Activated CD4-positive, CD25-positive, alpha-beta regulatory T cell treated with anti-CD3 and anti-CD28 coated beads, Interleukin-2, amount 50 U/mL, for 16 hours (primary cell): ENCODE measurements at places on chromosomes 2 and 18.

- DNase-seq = no peak
These were observed 100.0 kb upstream of the CDCA7 start for GRCh38 chr2:173254659-173255058.

- DNase-seq = no peak
These were observed 100.3 kb upstream of the MSTN start for GRCh38 chr2:190162851-190163250.

GRCh38 chr2:3672861-3673678 is 15.1 kb downstream of the ALLC start:
- DNase-seq = no peak

DNA sequence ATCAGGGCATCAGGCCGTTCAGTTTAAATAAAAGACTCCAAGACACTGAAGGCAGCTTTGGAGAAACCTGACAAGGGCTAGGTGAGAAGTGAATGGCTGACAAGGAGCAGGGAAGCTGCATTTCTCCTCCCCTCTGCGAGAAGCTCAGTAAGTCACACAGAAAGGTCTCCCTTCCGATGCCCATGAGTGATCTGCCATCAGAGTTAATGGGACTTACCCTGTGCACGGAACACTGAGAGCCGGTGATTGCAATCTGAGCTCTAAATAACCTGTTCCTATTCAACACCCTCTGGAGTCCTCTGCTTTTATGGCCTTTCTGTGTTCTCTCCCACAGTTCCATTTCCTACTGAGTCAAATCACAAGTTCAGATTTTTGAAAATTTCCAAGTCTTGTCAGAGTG is 322.2 kb upstream of the MYT1L start:
- DNase-seq = no peak

DNA sequence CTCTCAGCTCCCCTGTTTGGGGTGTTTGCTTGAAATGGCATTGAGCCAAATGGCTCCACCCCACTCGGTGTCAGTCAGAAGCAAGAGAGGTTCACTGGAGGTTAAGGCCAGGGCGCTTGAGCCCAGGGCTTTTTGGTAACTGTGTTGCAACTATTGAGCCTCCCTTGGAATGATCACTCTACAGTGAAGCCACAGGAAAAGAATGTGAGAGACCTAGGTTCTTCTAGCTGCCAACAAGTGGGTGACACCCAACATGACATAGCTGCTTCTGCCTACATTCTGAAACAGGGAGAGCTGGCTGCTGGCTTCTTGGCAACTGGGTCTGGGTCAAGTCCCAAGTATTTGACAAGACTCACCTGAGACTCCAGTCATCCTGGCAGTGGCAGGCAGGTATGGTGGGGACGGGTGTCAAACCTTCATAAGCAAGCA is 7.1 kb upstream of the GRHL1 start:
- DNase-seq = no peak

DNA sequence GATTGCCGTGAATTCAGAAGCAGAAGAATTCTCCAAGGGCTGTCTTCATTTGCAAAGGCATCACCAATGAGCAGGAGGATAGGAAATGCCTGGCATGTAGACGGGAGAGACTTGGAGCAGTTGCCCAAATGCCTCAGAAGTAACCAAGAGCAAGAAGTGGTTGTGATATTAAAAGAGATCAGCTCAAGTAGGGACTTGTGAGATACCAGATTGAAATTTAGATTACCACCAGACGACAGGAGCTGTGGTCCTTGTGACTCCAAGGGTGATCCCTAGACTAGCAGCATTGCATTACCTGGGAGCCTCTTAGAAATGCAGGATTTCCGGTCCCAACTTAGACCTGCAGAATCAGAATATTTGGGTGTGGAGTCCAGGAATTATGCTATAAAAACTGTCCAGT is 228.6 kb upstream of the EPAS1 start:
- DNase-seq = no peak

DNA sequence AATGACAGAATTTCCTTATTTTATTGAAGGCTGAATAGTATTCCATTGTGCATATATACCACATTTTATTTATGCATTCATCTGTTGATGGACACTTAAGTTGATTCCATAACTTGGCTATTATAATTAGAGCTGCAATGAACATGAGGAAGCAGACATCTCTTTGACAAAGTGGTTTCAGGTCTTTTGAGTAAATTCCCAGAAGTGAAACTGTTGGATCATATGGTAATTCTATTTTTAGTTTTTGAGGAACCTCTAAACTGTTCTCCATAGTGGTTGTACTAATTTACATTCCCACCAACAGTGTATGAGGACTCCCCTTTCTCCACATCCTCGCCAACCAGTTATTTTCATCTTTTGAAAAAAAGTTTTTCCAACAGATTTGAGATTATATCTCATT is 77.5 kb downstream of the TMEM200C start:
- DNase-seq = no peak

DNA sequence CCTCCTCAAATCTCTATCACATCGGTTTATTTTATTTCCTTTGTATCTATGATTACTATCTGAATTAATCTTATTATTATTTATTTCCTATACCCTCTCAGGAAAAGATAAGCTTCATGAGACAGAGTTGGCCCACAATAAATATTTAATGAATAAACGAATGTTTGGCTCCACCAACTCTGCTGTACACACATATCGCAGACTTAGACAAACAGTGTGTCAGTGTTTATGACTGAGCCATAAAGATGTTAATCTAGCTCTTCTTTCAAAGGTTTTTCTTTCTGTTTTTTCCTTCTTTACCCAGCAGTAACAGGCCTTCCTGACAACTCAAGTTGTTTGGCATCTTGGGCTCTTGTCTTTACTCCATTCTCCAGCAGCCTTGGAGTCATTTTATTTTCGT is 329.5 kb downstream of the CDH2 start:
- DNase-seq = no peak

- DNase-seq = no peak
These were observed 1.0 kb downstream of the PSTPIP2 start for GRCh38 chr18:46070815-46071652.

GRCh38 chr18:36633961-36634412 is 194.8 kb downstream of the TPGS2 start:
- DNase-seq = no peak

GRCh38 chr2:218027426-218028188 is 24.8 kb upstream of the TNS1 start:
- DNase-seq = no peak

GRCh38 chr2:121479882-121480522 is 50.7 kb upstream of the RNU4ATAC start:
- DNase-seq = no peak

- DNase-seq = no peak
These were observed 351.9 kb upstream of the SMIM21 start for GRCh38 chr18:75779450-75779849.

DNA sequence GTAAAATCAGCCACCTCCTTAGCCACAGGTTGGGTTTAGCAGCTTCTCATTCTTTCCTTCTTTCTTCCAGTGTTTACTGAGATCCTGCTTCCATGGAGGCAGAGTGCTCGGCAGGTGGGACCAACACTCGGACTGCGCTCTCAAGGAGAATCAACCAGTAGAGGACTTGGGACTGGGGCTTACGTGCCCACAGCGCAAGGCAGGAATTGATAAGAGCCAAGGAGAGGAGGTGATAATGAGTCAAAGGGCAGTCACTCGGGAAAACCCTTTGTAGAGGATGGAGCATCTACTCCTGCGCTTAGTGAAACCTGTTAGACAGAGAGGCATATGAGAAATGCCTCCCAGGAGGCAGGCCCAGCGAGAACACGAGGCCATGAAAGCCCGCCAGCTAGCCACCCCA is 2.9 kb upstream of the MRO start:
- DNase-seq = no peak

DNA sequence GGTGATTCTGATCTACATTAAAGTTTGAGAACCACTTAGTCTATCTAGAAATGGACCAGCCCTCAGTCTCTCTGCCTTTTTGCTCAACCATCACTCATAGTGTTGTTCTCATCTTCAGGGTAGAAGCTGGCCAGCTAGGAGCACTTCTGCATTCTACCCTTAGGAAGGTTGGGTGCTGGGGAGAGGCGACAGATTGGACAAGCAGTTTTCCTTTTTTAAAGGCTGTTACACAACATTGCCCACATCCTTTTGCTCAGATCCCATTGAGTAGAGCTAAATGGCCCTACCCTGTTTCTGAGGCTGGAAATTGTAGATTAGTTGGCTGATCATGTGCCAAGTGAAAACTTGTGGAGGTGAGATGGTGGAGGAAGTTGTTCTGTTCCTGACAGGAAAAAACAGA is 35.6 kb downstream of the OSBPL6 start:
- DNase-seq = no peak

- DNase-seq = no peak
These were observed 697 bp upstream of the SPATS2L start for GRCh38 chr2:200305797-200306195.

- DNase-seq = no peak
These were observed 199.7 kb downstream of the PID1 start for GRCh38 chr2:229071292-229071976.

GRCh38 chr2:15511686-15512085 is 49.4 kb downstream of the NBAS start:
- DNase-seq = no peak

DNA sequence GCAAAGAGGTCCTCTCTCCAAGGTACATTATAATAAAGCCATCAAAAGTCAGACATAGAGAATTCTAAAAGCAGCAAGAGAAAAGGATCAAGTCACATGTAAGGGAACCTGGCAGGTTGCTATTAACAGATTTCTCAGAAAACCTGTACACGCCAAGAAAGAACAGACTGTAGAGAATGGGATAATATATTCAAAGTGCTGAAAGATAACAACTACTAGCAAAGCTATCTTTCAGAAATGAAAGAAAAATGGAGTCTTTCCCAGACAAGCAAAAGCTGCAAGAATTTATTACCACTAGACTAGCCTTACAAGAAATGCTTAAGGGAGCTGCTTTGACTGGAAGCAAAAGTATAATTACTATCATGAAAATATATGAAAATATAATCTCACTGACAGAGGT is 81.5 kb downstream of the PTPN2 start:
- DNase-seq = no peak

DNA sequence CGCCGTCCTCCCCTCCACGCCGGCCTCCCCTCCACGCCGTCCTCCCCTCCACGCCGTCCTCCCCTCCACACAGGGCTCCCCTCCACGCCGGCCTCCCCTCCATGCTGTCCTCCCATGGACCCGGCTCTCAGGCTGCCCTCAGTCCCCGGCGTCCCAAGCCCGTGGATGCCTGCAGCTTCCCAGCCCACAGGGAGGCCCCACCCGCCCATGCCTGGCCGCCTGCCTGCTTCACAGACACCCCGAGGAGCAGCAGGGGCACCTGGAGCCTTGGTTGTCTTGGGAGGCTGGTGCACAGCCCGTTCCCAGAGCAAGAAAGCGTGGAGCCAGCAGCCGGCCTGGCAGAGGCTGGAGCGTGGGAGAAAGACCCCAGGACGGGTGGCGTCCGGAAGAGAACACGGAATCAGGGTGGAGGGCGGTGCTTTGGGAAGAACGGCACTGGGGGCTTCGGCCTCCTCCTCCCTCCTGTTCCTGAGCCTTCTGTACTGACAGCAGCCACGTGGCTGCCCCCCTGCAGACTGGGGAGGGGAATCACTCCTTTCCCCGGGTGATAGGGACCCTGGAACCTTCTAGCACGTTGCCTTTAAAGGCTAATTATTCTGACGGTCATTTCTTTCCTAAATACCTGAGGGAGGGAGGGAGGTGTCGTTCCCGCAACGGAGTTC is 26.2 kb upstream of the KCNG2 start:
- DNase-seq = no peak

DNA sequence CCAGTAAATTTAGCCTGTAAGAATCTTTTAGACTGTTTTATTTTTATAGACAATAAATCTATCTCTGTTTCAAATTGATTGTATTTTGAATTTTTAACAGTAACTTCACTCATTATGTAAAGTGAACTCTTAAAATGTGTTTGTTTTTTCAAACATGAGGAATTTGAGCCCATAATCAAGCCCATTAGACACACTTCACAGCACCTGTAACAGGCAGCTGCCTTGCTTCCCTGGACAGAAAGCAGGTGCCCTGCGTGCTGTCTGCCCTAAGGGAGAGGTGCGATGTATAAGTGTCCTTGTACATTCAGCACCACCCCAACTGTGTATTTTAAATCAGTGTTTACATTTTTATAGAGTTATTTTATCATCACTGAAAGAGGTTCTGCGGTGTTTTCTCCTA is 186.5 kb upstream of the TPO start:
- no peak for DNase-seq

- no peak for DNase-seq
These were observed 15.3 kb downstream of the CNOT11 start for GRCh38 chr2:101267671-101268656.

GRCh38 chr2:59936048-59936447 is 617.4 kb downstream of the BCL11A start:
- no peak for DNase-seq

GRCh38 chr2:46945671-46946070 is 30.1 kb upstream of the MCFD2 start:
- no peak for DNase-seq

GRCh38 chr2:130846686-130847375 is 10.1 kb downstream of the ARHGEF4 start:
- no peak for DNase-seq

DNA sequence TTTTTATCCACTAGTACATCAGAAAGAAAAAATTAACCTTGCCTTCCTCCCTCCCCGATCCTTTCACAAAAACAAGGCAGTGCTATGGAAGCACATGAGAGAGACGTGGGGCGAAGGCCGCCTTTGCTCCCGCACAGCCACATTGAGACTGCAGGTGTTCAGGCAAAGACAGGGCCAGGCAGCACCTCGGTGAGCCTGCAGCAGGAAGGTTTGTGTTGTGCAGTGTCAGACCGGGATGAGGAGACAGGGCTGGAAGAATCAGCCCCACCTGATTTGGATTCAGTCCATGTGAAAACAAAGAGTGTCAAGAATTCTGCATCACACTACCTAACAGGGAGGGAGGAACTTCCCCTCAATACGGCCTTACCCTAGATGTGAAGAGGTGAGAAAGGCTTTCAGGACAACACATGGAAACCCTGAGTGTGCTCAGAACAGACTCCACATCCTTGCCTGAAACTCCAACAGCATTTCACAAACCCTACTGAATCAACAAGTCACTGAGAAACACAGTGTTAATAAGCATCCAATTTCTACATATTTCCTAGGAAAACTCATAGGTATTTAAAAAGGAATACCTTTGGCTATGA is 59.6 kb downstream of the HDAC4 start:
- DNase-seq = no peak

DNA sequence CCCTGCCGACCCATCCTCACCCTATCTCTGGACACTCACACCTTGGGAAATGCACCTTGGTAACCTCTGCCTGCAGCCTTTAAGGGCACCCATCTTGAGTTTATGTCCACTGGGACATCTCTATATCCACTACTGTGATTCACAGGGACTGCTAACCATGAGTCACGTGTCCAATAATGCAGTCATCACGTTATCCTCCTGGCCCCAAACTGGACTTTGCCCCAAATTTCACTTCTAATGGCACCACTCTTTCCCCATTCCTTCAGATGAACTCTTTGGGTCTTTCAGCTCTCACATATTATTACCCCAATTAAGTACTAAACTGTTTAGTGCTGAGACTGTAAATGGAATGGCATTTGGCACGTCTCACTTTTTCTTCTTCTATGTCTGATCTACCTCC is 71.2 kb upstream of the TMEM200C start:
- no peak for DNase-seq
